GM23338 (cell line): ENCODE measurements at places on chromosomes 11 and 22.

DNA sequence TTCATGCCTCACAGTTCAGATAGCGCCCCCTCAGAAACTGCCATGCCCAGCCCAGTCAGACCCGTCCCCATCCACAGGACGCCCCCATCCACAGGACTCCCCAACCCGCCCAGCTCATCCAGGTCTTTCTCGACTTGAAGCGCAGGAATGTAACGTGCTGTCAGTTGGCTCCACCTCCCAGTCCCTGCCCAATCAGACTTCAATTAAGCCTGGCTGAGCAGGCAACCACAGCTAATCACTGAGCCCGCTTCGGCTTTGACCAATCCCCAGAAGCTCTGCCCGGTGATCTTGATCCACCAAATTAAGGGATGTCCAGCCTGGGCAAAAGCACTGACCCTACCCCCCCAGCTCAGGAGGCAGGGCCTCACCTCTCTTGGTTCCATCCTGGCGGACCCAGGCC lies 10.5 kb upstream of the MFNG start:
- peak; percentile 76 for DNase-seq

- DNase-seq, result no peak
Observed at GRCh38 chr11:61189933-61190332, 13.4 kb upstream of the PGA3 start.

GRCh38 chr11:105838668-105839384 lies 183.2 kb downstream of the MSANTD4 start:
- peak; percentile 11 for DNase-seq

- DNase-seq, result peak; percentile 86
Observed at GRCh38 chr11:60831143-60831500, 10.8 kb upstream of the CCDC86 start.

DNA sequence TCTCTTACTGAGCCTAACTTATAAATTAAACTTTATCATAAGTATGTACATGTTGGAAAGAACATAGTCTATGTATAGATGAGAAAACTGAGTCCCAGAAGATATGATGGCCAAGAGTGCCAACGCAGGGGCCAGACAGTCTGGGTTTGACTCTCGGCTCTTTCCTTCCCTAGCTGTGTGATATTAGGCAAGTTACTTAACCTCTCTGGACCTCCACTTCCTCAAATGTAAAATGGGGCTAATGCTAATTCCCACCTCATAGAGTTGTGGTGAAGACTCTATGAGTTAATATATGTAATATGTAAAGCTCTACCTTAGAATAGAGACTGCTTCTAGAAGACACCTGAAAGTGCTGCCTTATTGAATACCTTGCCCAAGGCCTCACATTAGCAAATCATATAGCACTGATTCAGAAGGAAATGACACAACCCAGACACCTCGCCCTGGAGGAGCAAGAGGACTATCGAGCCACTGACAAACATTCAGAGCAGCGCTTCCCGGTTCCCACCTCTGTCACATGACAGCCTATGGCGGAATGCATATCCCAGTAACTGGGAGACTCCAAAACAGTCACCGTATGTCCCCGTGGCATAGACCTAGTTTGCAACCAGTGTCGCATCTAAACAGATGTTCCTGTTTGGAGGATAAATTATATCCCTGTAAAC lies 11.3 kb upstream of the CCDC86 start:
- DNase-seq, result no peak
